ENCODE measurements at places on chromosomes 13 and 19.

- no peak for DNase-seq
Observed at GRCh38 chr13:77510156-77510555, 25.4 kb upstream of the SCEL start.

GRCh38 chr13:38564256-38565150 is 122.4 kb upstream of the FREM2 start:
- DNase-seq = no peak

DNA sequence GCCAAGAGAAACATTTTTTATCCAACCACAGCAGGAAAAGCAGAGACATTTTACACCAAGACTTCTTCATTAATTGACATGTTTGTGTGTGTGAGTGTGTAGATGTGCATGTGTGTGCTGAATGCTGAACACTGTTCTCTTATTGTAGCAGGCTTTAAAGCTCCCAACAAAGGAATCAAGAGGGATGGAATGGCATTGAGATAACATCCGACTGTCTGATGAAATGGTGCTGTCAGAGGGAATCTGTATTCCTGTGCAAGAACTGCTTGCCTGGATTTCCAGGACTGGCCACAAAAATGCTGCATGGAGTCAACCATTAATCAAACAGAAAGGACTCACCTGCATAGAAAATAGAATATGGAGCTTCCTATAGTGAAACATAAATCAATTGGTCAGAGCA is 354.0 kb downstream of the UQCRFS1 start:
- no peak for DNase-seq

GRCh38 chr13:33231339-33231738 is 54.2 kb downstream of the STARD13 start:
- DNase-seq = no peak

- no peak for DNase-seq
Observed at GRCh38 chr19:18439025-18439909, 1.3 kb upstream of the ISYNA1 start.

All from NCI-H774 (cell line).